ENCODE measurements at places on chromosomes 1 and 21. TPM values are rescaled to one million over a fixed set of nuclear protein-coding genes. Genes with fewer than 3 reads are reported as not detected.

- no peak for DNase-seq
These were observed 291.1 kb upstream of the ADGRL2 start for GRCh38 chr1:81509594-81509993.

GRCh38 chr21:44800103-44800502 is 1.5 kb downstream of the UBE2G2 start:
- peak; percentile 43 for DNase-seq

DNA sequence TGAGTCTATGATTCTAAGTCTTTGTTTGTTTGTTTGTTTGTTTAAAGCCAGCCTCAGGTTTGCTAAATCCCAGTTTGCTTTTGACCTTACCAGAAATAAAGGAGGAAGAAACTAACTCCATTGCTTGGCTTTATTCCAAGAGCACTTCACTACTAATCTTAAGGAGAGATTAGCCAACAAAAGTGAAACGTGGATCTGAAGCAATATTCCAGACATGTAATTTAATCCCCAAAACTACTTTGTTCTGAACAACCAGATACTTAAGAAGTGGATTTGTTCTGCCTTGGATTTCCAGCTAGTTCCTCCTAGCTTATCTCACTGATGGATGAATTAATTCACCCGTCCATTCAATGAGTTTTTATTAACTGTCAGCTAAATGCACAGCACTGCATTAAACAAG is 15.9 kb upstream of the CEP350 start:
- no peak for DNase-seq

DNA sequence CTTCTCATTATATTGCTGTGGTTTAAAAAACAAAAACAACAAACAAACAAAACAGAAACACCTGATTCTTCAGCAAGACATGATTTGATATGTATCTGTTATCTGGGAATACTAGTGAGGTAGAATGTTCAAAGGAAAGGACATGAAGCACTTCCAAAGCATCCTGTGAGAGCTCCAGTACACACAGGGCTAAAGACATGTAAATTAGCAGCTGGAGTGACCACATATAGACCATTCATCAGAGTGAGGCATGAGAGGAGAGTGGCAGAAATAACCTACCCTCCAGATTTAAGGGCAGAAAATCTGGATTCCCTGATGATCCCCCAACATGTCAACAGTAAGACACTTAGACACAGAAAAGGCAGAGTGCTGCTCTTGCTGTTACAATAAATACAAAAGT is 260.5 kb upstream of the CHRM3 start:
- no peak for DNase-seq

GRCh38 chr1:167276969-167277368 is 56.3 kb downstream of the POU2F1 start:
- no peak for DNase-seq

GRCh38 chr1:42851960-42852607 is 5.7 kb downstream of the ZNF691 start:
- DNase-seq: no peak

- DNase-seq: no peak
These were observed 825 bp downstream of the FABP3 start for GRCh38 chr1:31372051-31372450.

DNA sequence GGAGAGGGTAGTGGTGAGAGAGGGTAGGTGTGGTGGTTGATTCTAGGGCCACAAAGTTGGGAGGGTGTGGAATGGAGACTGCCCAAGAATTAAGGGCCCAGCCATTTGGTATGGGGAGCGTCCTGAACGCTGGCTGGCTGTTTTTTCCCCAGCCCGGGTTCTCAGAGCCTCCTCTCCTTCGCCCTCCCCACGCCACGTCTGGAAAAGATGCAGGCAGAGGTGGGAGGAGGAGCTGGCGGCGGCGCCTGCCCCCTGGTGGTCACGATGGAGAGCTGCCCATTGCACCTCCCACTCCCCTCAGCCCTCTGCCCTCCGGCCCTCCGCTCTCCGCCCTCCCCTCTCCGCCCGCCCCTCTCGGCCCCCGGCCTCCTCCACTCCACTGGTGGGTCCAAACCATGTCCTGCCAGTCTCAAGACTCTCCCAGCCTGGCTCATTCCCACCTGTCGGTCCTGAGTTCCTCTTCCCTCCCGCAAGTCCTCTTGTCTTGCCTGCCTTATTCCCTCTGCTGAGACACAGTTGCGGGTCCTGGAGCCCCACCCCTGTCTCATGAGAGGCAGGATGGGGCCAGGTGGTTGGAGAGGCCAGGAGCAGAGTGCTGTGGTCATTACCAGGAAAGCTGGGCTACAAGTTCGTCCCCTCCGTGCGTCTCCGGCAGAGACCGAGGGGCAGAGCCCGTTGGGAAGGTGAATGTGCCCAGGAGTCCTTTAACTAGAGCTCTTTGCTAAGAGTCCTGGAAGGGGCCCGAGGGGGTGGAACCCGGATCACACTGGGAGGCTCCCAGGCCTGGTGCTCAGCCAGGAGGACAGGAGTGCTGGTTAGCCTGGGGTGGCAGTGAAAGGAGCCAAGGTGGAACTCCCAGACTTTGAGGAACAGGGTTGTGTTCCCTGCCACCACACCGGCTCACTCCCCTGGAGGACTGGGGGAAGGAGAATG is 22.6 kb downstream of the ETNK2 start:
- no peak for DNase-seq

DNA sequence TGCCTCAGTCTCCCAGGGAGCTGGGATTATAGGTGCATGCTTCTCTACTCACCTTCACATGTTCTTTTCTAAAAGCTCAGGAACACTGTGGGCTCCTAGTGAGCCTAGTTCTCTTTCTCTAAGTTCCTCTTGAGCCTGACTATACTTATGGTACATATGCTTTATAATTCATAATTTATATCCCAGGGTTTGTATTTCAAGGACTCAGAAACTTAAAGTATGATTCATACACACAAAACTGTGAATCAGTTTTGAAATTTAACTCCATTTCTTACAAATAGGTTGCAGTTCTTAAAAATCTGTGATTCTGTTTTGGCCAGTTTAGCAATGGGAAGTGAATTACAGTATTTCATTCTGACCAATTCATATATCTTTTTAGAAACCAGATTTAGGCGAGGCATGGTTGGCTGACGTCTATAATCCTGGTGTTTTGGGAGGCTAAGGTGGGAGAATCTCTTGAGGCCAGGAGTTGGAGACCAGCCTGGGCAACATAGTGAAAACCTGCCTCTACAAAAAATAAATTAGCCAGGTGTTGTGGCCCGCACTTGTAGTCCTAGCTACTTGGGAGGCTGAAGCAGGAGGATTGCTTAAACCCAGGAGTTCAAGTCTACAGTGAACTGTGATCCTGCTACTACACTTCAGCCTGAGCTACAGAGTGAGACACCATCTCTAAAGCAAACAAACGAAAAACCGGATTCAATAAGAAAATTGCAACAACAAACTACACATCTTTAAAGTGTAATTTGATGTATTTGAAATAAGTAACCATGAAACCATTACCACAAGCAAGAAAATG is 15.6 kb downstream of the RASAL2 start:
- DNase-seq: no peak

DNA sequence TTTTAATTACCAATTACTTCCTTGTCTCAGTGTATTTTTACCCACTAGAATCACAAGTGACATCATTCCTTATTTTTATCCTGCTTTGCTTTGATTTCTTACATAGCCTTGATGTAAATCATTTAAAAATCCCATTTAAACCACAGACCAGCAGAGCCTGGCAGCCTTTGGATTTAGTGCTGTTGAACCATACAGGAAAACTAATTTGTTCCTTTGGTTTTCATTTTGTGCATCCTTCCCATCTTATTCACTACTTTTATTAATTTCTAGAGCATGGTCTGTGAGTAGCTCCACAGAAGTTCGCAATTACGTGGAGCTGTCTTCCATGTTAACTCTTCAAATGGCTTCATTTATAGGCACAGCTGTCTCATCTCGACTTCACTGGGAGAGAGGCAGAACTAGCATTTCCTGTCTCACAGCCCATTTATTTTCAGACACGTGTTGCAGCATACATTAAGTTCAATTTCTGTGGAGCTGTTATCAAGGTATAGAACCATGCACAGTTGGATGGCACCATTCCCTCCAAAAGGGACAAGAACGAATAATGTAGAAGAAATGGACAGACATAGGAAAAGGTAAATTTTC is 235.3 kb downstream of the MRPL39 start:
- DNase-seq: no peak

DNA sequence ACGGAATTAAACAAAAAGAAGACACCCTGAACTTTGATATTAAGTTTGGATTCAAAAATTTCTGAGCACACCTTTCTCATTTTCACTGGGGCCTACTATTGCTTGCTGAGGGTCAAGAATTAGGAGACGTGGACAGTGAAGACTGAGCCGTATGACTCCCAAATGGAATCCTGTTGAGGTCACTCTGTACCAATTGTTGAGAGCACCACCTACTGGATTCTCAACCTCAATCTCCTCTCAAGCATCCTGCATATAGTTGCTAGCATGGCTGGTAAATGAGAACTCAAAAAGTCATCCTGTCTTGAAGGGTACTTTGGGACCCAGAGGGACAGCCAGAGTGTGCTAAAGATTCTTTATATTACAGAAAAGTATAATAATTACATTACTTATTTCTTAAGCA is 20.2 kb upstream of the MTR start:
- no peak for DNase-seq

GRCh38 chr1:227759341-227760300 is 24.4 kb downstream of the SNAP47 start:
- no peak for DNase-seq

DNA sequence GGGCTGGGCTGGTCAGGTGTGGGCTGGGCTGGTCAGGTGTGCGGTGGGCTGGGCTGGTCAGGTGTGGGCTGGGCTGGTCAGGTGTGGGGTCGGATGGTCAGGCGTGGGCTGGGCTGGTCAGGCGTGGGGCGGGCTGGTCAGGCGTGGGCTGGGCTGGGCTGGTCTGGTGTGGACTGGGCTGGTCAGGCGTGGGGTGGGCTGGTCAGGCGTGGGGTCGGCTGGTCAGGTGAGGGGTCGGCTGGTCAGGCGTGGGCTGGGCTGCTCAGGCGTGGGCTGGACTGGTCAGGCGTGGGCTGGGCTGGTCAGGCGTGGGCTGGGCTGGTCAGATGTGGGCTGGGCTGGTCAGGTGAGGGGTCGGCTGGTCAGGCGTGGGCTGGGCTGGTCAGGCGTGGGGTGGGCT is 5.8 kb upstream of the FNDC10 start:
- DNase-seq: no peak

DNA sequence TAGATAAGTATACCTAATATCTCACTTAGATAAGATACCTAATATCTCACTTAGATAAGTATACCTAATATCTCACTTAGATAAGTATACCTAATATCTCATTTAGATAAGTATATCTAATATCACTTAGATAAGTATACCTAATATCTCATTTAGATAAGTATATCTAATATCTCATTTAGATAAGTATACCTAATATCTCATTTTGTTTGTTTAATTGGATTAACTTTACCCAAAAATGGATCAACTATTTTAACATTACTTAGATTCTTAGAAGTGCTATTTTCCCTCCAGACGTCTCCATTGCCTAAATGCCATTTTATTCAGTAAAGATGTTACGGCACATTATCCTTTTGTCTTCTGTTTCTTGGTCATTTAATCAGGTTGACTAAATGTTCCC is 346.4 kb downstream of the CHRM3 start:
- DNase-seq: no peak

DNA sequence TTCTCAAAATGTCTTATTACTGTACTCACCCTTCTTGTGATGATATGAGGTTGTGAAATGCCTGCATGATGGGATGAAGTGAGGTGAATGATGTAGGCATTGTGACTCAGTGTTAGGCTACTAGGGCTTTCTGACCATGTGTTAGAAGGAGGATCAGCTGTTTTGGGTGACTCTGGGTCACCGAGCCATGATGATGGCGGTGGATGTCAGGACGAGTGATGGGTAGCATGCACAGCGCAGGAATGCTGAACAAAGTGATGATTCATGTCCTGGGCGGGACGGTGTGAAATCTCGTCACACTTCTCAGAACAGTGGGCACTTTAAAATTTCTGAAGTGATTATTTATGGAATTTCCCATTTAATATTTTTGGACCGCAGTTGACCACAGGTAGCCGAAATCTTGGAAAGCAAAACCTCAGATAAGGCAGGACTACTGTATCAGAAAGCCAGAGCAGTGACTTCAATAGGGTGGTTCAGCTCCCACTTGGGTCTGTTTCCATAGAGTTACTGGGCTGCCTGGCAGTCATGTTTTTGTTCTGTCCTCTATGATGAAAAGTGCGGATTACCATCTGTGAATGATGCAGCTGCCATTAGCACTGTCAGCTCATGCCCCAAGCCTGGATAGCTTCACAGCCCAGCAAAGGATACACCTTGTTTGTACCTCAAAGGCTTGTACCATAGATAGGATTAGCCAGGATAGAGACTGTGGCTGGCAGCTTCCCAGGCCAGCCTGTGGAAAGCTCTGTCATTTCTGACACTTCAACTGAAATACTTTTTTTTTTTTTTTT is 26.6 kb downstream of the IL6R start:
- DNase-seq: no peak

DNA sequence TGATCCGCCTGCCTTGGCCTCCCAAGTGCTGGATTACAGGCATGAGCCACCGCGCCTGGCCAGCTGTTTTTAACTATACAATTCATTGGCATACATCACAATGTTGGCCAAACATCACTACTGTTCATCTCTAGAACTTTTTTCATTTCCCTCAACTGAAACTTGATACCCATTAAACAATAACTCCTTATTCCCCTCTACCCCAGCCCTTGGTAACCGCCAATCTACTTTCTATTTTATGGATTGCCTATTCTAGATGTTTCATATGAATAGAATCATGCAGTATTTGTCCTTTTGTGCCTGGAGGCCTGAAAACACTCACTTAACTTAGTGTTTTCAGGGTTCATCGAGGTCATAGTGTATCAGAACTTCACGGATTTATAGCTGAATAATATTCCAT is 16.2 kb downstream of the BTF3L4 start:
- DNase-seq: no peak

DNA sequence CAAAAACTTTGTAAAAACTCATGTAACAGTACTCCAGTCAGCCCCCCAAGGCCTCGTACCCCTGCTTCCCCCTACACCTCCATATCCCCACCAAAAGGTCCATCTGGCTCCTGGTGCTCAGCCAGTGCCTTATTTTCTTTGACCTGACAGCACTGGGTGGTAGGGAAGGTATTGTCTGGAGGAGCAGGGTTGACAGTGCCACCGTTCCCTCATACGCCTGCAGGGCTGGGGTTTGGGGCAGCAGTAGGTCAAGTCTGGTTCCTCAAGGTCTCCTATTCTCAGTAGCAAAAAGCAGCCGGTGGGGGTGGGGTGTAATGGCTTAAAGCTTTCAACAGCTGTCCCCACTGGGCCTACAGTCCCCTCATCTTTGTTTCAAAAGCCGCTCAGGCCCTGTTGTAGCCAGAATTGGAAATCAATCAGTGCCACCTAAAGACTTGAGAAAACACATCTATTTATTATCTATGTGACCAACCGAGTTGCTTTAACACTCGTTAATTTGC is 25.3 kb upstream of the TTF2 start:
- no peak for DNase-seq

- DNase-seq: no peak
These were observed 227.9 kb downstream of the KCNH1 start for GRCh38 chr1:210905944-210906453.

The ZNF695 gene
- 3.8 TPM for total RNA-seq

The OR2L8 gene
- 1.2 TPM for total RNA-seq

The ARHGEF16 gene
- 3.7 TPM for total RNA-seq

The OR10K2 gene
- total RNA-seq: not detected

The RHD gene
- total RNA-seq: 1.4 TPM

The IFI44 gene
- 33.6 TPM for total RNA-seq

The TDRD5 gene
- total RNA-seq: 3.9 TPM

The KRTAP10-7 gene
- not detected for total RNA-seq
